ENCODE measurements at places on chromosomes 12 and 14.

DNA sequence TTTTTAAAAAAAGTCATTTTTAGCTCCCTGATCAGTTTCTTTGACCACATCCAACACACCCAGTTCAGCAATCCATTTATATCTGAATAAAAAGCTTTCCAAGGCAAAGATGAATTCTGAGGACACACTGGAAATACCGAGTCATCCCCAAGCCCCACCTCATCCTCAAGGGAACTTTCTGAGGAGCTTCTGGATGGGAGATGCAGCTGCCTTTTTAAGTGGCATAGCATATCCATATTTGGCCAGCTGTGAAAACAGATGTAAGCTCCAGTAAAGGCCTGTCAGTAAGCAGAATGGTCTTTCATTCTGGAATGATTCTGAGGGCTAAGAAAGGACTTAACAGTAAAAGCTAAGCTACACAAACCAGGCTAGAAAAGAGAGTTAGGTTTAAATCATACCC, 18.4 kb downstream of the ZFYVE1 start:
- no peak for DNase-seq

- DNase-seq: no peak
Measured at GRCh38 chr12:4856596-4856995, 53.1 kb upstream of the KCNA1 start.

- DNase-seq: no peak
Measured at GRCh38 chr12:48151103-48151771, 6.1 kb downstream of the ASB8 start.

GRCh38 chr12:111673503-111673902, 12.3 kb downstream of the BRAP start:
- DNase-seq: no peak

DNA sequence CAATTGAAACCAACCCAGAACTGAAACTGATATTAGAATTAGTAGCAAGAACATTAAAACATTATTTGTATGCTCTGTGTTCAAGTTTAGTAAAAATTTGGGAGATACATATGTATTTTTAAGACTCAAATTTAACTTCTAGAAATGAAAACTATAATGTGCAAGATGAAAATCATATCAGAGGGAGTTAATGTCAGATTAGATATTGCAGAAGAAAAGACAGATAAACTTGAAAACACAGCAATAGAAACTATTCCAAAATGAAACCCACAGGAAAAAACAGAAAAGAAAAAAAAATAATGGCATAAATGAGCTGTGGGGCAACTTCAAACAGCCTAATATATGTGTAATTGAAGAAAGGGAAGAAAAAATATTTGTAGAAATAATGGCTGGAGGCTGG, 134.9 kb downstream of the DPF3 start:
- DNase-seq: no peak

- DNase-seq: no peak
Measured at GRCh38 chr12:10147714-10148403, 17.9 kb upstream of the CLEC7A start.

DNA sequence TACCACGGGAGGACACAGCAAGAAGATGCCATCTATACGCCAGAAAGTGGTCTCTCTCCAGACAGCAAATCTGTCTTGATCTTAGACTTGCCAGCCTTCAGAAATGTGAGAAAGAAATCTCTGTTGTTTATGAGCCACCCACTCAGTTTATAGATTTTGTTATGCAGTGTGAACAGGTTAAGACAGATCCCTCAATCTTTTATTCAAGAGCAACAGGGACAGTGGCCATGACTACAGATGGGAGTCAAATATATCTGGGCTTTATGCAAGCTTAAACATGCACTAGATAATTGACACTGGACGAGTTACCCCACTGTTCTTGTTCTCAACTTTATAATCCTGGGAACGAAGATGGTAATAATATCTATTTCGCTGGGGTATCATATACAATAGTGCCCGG, 288.7 kb downstream of the RPAP3 start:
- DNase-seq: no peak

GRCh38 chr12:127565241-127565640, 701.7 kb upstream of the TMEM132C start:
- no peak for DNase-seq

GRCh38 chr12:110424237-110424636, 20.7 kb upstream of the ANAPC7 start:
- DNase-seq: no peak

- no peak for DNase-seq
Measured at GRCh38 chr14:96284008-96284407, 28.0 kb downstream of the BDKRB1 start.

GRCh38 chr14:77041881-77042545, 13.5 kb upstream of the IRF2BPL start:
- DNase-seq: no peak

- no peak for DNase-seq
Measured at GRCh38 chr14:55298500-55298822, 27.2 kb downstream of the FBXO34 start.
